ENCODE measurements at places on chromosomes 12 and 14. TPM values are rescaled to one million over a fixed set of nuclear protein-coding genes. Genes with fewer than 3 reads are reported as not detected.

TMEM229B gene
- total RNA-seq: 19.1 TPM

ITGB7 gene
- not detected for total RNA-seq

KCNH3 gene
- total RNA-seq: 10.3 TPM

GPR84 gene
- not detected for total RNA-seq

RDH12 gene
- not detected for total RNA-seq

ATP5MC2 gene
- 74.5 TPM for total RNA-seq

SLC10A1 gene
- not detected for total RNA-seq

TDRD9 gene
- total RNA-seq: 1.9 TPM
